ENCODE measurements at places on chromosomes 6 and 20. TPM values are rescaled to one million over a fixed set of nuclear protein-coding genes. Genes with fewer than 3 reads are reported as not detected.
A peak's percentile ranks its signal among the peaks of the same experiment; 100 is the strongest.

IL17F gene
- not detected for total RNA-seq

NR2E1 gene
- not detected for total RNA-seq

C6orf58 gene
- not detected for total RNA-seq

WFDC10B gene
- not detected for total RNA-seq

- H3K4me3 ChIP-seq = no peak overlapping the region
- H3K4me1 ChIP-seq = no peaks in the 10 kb centered on the region
- DNase-seq = no peak
- H3K27ac ChIP-seq = no peak overlapping the region
These were observed 285.6 kb downstream of the SAMD5 start for GRCh38 chr6:147793871-147794643.

DNA sequence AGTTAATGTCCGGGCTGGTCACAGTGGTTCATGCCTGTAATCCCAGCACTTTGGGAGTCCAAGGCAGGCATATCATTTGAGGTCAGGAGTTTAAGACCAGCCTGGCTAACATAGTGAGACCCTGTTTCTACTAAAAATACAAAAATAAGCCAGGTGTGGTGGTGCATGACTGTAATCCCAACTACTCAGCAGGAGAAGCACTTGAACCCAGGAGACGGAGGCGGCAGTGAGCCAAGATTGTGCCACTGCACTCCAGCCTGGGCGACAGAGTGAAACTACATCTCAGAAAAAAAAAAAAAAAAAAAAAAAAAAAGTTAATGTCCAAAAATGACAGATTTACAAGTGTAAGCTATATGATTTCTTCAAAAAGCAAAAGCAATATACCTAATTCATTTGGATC is 124.9 kb downstream of the CCDC170 start:
- no peaks in the 10 kb centered on the region for H3K4me1 ChIP-seq
- DNase-seq = no peak
- no peak overlapping the region for H3K27ac ChIP-seq
- H3K27me3 ChIP-seq = no peaks in the 10 kb centered on the region

DNA sequence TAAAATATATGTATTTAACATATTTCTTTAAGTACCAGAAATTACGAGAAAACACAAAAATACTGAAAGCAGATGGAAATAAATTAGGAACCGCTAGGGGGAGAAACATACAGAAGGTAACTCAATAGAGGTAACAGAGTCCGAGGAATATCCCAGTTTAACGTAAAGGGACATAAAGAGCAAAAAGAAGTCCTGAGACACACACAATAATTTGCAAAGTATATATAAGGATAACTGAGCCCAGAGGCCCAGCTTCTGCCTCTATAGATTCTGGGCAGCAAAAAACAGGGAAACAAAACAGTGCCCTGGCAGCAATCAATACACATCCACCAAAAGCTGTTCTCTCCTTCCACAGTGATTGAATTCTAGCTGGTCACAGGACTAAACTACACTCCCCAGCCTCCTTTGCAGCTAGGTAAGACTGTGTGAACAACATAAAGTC is 15.1 kb downstream of the TBC1D32 start:
- no peaks in the 10 kb centered on the region for H3K36me3 ChIP-seq
- no peaks in the 10 kb centered on the region for H3K27me3 ChIP-seq
- H3K4me1 ChIP-seq = no peaks in the 10 kb centered on the region
- H3K27ac ChIP-seq = no peak overlapping the region
- DNase-seq = peak; percentile 58
- H3K4me3 ChIP-seq = no peak overlapping the region

- no peak overlapping the region for H3K4me3 ChIP-seq
- H3K27me3 ChIP-seq = no peaks in the 10 kb centered on the region
- peak; percentile 62 for DNase-seq
- H3K4me1 ChIP-seq = no peaks in the 10 kb centered on the region
- no peaks in the 10 kb centered on the region for H3K36me3 ChIP-seq
- H3K27ac ChIP-seq = no peak overlapping the region
These were observed 22.5 kb upstream of the C6orf58 start for GRCh38 chr6:127554435-127555006.

- DNase-seq = no peak
- H3K27ac ChIP-seq = no peak overlapping the region
- peaks cover 34% of the 10 kb centered on the region for H3K4me1 ChIP-seq
- no peaks in the 10 kb centered on the region for H3K36me3 ChIP-seq
- no peak overlapping the region for H3K4me3 ChIP-seq
- H3K27me3 ChIP-seq = no peaks in the 10 kb centered on the region
These were observed 115.4 kb downstream of the SIM1 start for GRCh38 chr6:100349366-100349765.

GRCh38 chr6:82893889-82894652 is 171.6 kb downstream of the UBE3D start:
- no peaks in the 10 kb centered on the region for H3K4me1 ChIP-seq
- H3K27ac ChIP-seq = no peak overlapping the region
- H3K36me3 ChIP-seq = no peaks in the 10 kb centered on the region
- no peak for DNase-seq

DNA sequence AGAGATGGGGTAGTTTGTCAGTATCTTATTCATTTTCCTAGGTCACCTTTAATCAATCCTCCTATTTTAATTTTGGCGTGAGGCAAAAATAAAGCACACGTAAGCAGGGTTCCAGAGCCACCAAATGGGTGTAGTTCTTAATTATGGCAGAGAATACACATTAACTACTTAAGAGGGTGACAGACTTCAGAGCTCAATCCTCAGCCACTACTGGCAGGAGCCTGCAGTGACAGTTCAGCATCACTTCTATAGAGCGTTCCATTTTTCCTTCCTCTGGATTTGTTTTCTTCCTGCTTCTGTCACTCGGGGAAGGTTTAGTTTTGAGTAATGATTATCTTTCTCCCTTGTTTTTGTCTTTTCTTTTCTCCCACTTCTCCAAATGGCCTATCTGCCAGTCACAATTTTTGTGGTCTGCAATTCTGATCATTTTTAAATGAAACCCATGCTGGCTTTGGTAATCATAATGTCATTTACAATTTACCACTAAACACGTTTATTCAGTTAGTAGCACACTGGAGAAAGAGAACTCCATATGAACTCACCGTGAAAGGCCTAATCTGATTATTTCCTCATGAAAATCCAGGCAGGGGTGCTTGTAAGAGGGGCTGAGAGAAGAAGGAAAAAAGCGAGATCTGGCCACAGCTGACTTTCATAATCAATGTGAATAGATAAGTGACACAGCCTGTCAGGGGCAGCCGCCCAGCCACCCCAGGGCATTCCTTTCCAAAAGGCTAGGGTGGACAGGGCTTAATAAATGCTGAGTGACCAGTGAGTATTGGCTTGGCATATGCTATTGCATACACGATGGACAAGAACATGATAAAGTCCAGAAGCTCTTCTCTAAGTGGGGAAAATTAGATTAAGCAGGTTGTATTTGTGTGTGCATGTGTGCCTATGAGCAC is 412.1 kb downstream of the PKHD1 start:
- H3K27ac ChIP-seq = peak overlapping the region; percentile 28
- no peaks in the 10 kb centered on the region for H3K27me3 ChIP-seq
- peaks cover 33% of the 10 kb centered on the region for H3K4me1 ChIP-seq
- no peaks in the 10 kb centered on the region for H3K36me3 ChIP-seq

DNA sequence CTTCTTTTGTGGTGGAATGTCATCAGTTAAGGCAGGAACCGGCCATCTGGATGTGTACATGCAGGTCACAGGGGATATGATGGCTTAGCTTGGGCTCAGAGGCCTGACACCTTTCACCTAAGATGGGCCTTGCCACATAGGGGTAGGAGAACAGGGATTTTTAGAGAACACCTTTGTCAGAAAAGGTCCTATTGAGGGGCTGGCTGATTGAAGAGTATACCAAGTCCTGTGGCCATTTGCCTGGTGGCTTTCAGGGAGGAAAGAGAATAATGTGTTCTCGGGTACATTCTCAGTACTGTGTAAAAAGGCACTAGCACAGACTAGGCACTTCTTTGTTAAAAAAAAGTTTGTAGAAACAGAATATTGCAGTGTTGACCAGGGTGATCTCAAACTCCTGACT is 26.4 kb downstream of the GMPR start:
- no peaks in the 10 kb centered on the region for H3K4me1 ChIP-seq
- DNase-seq = no peak
- H3K27ac ChIP-seq = no peak overlapping the region
- no peaks in the 10 kb centered on the region for H3K36me3 ChIP-seq
